ENCODE measurements at places on chromosomes 11 and 22.

GRCh38 chr11:9004183-9004926 is 554 bp upstream of the NRIP3 start:
- no peak for DNase-seq

GRCh38 chr22:40426594-40427333 is 56.4 kb downstream of the SGSM3 start:
- no peak for DNase-seq

- no peak for DNase-seq
Observed at GRCh38 chr11:10122326-10123197, 171.5 kb downstream of the SBF2 start.

- DNase-seq = no peak
Observed at GRCh38 chr22:47787501-47788227, 1025.2 kb downstream of the TBC1D22A start.

GRCh38 chr11:23948851-23949250 is 548.0 kb upstream of the LUZP2 start:
- no peak for DNase-seq

GRCh38 chr11:72578991-72579815 is 95.0 kb downstream of the PDE2A start:
- DNase-seq = no peak

All from SW 1271 (cell line).